Cortex of kidney (tissue), 1 donor: ENCODE measurements at places on chromosomes 13 and 19.

DNA sequence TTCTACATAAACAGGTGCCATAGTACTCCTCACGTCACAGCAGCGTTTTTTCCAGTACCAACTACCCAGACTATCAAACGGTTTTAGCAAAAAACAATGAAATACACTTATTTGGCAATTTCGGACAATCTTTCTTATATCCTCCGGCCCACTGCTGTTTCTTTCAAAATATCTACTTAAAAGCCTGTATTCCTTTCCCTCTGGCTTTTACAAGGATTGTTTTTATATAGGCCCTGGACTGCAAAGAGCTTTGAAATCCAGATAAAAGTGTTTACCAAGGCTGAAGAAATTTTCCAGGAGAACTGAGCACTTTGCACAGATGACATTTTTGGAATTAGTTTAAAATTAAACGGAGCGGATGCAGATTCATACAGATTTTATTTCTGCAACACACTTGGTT, 255.9 kb upstream of the STARD13 start:
- no peak for DNase-seq

DNA sequence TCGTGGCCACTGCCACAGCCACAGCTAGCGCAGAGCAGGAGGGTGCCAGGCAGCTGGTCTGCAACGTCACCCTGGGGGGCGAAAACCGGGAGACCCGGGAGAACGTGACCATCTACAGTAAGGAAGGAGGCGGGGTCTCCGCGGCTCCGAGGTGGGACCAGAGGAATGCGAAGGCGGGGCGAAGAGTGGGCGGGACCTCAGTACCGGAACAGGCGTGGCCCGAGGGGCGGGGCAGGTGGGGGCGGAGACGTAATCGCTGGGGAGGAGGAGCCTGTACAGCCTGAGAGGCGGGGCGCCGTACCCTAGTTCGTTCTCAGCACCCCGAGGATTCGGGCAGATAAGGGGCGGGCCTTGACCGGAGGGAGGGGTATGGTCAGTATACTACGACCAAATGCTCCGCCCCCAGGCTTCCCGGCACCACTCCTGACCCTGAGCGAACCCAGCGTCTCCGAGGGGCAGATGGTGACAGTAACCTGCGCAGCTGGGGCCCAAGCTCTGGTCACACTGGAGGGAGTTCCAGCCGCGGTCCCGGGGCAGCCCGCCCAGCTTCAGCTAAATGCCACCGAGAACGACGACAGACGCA, 2.5 kb downstream of the ICAM5 start:
- no peak for DNase-seq

DNA sequence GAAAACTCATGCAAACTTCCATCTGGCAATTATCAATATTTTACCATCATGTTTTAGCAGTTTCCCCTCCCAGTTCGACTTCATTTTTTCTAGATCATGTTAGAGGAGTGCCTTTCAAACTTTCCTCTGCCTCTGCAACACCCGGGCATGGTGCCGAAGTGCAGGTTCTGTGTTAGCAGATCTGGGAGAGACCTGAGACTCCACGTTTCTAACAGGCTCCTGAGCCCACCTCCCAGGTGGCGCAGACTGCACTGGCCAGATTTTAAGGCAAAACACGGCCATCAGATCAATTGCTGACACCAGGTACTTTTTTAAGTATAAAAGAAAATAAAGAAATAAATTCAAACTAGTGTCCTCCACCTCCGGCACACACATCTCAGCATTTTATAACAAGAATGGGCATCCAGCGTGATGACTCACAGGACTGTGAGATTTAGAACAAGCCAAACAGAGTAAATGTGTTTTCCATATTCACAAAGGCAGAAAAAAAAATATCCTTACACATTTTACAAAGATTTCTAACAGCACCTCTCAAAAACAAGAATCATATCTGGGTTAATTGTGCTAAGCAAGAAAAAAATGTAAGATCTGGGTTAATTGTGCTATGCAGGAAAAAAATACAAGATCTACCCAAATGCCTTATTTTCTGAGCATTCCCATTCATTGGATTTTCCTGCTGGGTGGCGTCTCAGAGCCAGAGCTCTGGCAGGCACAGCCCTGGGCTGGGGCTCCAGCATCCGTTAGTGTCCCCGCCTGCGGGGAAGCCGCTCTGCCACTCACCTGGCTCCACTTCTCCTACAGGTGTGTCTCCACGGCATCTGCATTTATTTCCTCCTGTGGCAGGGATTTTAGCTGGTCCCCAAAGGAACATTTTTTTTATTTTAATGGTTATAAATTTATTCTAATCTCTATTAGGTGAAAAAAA, 127.9 kb upstream of the SOX1 start:
- DNase-seq = no peak

GRCh38 chr13:59112221-59112718, 1051.5 kb downstream of the DIAPH3 start:
- DNase-seq = no peak

- DNase-seq = no peak
Observed at GRCh38 chr19:13396250-13397080, 109.8 kb downstream of the CACNA1A start.

- no peak for DNase-seq
Observed at GRCh38 chr13:97502181-97502580, 68.2 kb downstream of the RAP2A start.

- DNase-seq = no peak
Observed at GRCh38 chr19:14054721-14055120, 7.2 kb downstream of the PALM3 start.

- no peak for DNase-seq
Observed at GRCh38 chr13:96089749-96090239, at the start of gene HS6ST3. HS6ST3 (plus strand) TSS chr13:96090107.

DNA sequence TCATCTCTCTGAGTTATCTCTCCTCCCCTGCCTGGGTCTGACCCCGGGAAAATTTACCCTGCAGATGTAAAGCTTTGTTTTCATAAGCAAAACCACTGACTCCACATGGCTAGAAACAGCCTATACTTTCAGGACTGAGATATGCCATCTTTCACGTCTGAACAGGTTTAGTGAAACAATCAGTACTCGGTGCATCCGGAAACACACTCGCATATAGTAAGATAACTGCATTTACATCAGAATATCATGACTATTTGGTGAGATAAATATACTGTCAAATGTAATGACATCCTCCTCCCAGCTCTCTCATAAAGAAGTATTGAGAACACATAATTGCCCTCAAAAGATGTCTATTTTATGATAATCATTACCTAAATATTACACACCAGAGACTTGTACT, 172.8 kb downstream of the EFNB2 start:
- DNase-seq = no peak

- DNase-seq = no peak
Observed at GRCh38 chr13:56515441-56515840, 625.3 kb upstream of the PRR20A start.

DNA sequence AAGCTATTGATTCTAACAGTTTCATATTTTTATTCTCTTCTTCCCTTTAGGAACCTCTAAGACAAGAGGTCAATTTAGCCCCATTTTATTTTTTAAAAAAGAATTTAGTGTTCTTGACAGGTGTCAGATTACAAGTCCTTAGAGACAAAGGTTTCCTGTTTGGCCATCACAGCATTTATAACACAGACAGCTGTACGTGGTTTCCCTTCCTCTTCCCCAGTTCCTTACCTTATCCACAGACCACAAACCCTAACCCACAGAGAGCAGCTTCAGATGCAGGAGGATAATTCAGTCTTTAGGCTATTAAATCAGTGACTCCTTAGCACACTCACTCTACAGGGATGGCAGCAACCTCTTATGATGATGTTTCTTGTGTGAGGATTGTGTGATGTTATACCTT, 1210.1 kb downstream of the DIAPH3 start:
- no peak for DNase-seq

GRCh38 chr13:75804054-75804453, 167.9 kb downstream of the LMO7 start:
- no peak for DNase-seq

DNA sequence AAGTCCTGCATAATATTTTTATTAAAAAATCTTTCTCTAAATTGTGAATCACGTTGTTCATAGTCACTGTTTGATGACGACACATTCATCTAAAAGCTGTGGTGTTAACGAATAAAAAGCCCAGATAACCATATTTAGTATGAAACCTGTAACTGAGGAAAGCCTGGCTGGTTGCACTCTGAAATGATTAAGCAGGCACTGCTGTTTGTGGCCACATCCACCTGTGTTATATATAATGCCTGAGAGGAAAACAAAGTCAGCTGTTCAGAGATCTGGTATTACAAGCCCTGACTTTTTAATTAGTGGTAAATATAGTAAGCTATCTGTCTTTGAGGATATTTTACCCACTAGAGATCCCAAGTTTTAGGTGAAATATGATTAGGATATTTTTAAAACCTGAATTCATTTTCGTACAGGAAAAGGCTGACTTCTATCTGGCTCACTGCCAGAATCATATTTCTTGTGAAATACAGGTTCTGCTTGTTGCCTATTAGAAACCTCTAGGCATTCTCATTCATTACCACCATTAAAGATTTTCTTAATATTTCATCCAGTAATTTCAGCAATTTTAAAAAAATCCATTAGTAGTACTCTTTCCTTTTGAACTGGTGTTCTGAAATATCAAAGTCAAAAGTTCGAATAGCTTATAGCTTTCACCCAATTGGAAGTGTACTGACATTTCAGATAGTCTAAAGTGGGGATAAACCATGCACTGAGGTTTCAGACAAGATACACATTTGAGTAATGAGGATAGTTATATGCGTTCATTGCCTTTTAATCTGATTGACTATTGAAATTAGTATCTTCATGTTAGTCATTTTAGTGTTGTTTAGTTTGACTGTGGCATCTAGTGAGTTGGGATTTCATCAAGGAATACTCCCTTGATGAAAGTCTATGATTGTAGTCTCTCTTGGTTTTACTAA, 79.7 kb downstream of the LMO7 start:
- no peak for DNase-seq

DNA sequence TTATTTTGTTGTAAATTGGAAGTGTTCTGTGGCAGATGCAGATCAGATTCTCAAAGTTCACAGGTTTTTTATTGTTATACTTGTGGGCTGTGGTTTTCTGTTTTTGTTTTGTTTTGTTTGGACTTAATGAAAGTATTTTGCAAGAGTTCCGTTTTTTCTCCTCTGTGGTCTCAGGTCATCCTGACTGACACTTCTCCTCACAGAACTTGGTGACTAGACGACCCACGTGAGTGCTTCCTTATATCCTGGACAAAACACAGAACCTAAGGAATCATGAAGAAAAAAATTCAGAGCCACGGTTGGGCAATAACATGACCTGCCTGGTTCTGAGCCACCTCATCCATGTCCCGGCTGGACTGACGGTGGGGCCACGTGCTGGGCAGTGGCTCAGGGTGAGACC, 2.5 kb upstream of the RFPL4AL1 start:
- no peak for DNase-seq

DNA sequence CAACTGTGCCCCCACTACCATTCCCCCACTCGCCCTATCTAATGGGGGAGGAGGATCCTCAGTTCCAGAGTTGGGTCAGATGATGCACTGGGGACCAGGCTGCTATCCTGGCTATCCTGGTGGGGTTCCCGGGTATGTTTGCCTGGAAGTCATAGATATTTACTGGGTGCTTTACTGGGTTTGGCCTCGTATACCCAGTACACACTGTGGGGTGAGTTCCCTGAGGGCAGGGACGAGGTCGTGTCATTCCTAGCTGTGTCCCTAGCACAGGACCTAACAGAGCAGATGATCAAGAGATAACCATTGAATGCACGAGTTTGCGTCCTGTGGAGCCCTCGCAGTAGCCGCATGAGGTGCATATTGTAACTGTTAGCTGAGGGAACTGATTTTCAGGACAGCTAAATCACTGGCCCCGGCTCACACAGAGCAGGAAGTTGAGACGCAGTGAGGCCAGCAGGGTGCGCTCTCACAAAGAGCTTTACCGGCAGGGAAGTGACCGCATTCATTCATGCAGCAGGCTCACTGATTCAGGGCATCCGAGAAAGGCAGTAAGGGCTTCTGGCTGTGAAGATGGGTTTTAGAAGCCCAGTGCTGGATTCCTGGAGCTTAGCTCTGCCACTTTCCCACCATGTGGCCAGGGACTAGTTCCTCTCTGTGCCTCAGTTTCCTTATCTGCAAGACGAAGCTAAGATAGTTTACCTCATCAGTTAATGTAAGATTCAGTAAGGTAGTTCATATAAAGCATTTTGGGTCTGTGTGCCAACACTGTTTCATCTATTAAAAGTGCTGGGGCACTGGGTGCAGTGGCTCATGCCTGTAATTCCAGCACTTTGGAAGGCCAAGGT, 6.0 kb downstream of the RUVBL2 start:
- no peak for DNase-seq

- DNase-seq = no peak
Observed at GRCh38 chr13:36806102-36806501, 12.9 kb upstream of the RFXAP start.

- no peak for DNase-seq
Observed at GRCh38 chr19:16850133-16850532, 20.9 kb downstream of the SIN3B start.

- DNase-seq = no peak
Observed at GRCh38 chr13:50126263-50126992, 111.2 kb downstream of the KCNRG start.

DNA sequence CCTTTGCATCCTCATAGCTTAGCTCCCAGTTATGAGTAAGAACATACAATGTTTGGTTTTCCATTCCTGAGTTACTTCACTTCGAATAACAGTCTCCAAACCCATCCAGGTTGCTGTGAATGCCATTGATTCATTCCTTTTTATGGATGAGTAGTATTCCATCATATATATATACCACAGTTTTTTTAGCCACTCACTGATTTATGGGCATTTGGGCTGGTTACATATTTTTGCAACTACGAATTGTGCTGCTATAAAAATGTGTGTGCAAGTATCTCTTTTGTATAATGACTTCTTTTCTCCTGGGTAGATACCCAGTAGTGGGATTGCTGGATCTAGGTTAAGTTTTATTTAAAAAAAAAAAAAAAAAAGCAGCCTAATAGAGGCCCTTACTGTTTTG, 14.1 kb downstream of the TNFRSF19 start:
- no peak for DNase-seq

DNA sequence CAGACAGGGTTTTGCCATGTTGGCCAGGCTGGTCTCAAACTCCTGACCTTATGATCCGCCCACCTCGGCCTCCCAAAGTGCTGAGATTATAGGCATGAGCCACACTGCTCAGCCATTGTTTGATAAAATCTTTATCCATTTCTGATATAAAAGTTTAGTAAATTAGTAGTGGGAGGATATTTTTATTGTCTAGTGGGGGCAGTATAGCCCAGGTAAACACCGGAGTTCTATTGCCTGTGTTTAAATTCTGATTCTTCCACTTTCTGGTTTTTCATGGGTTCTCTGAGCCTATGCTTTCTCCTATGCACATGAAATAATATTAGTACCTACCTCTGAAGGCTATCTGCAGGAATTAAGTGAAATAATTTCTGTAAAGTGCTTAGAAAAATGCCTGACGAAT, 20.1 kb upstream of the ARHGEF18 start:
- no peak for DNase-seq

DNA sequence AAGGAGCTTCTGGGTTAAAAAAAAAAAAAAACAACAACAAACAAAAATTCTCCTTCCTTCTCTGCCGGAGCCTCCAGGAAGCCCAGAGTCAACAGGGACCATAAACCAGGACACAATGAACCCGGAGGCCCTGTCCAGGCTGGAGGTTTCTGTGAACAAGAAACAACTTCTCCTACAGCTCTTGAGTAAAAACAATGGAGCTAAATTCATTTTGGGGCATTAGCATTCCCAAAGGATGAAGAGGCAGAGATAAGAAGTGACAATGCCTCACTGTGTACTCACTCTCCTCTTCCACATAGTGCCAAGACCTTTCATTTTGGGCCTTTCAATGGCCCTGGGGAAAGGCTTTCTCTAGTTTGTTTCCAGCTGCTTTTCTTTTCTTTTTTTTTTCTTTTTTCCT, 9.0 kb downstream of the RHPN2 start:
- DNase-seq = no peak
